Kasumi-1 (cell line): ENCODE measurements at places on chromosomes 2 and 18.

- no peak for DNase-seq
These were observed 611 bp downstream of the TCF7L1 start for GRCh38 chr2:85133751-85134254.

- DNase-seq: no peak
These were observed 189.4 kb upstream of the GLI2 start for GRCh38 chr2:120546048-120546864.

DNA sequence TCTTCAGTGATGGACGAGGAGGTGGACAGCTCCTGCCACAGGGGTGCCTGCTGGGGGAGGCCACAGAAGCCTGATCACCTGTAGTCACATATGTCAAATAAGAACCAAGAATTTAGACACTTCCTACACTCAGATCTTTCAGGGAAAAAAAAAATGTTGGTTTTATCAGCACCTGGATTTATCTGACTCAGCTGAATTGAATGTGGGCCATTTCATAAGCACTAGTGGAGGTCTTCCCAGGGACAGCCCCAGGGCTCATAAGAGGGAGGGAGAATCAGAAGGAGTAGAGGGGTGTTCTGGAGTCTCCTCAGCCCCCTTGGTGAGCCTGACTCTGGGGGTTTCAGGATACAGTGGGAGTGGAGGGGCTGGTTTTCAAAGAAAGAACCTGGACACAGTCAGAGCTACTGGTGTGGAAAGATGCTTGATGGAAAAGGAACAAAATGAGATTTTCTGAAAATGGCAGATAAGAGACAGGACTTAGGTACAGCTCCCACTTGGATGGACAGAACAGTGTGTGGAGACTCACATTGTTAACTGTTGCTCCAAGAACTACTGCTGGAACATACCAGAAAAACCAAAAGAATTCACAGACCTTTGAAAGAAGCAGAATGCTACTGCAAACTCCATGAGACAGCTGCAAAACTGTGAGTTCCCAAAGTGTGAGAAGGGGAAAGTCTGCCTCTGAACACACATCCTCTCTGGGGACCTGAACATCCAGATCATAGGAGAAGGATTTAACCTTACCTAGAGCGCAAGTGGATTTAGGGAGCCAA, 45.4 kb downstream of the LCT start:
- DNase-seq: no peak

DNA sequence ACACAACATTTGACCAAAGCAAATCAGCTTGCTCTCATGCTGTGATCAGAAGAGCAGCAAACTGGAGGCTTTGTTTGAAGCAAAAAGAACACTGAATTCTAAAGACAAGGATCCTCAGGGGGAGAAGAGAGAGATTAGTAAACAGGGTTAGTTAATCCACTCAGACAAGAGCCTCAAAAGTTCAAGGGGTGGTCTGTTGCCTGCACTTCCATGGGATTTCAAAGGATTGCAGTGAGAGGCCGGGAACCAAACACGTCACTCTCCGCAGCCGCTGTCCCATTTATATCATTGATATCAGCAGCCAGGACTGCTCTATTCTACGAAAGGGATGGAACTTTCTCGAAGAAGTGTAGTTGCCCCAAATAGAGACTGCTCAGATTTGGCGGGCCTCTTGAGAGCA, 97.8 kb upstream of the SP3 start:
- DNase-seq: no peak

DNA sequence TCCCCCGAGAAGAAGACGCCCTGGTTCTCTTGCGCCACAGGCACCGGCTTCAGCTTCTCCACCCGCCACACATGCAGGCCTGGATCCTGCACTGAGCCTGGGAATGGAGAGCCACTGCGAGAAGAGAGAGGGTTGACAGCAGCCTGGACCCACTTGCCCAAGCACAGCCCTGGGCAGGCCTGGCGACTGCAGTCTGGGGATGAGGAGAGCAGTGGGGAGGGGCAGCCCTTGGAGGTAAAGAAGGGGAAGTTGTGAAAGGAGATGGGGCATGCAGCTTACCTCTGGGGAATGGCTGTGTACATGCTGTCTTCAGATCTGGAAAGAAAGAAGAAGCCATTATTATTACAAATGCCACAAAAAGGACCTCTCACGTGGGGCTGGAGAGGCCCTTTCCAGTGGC, 8.3 kb downstream of the CAPG start:
- DNase-seq: peak; percentile 50

DNA sequence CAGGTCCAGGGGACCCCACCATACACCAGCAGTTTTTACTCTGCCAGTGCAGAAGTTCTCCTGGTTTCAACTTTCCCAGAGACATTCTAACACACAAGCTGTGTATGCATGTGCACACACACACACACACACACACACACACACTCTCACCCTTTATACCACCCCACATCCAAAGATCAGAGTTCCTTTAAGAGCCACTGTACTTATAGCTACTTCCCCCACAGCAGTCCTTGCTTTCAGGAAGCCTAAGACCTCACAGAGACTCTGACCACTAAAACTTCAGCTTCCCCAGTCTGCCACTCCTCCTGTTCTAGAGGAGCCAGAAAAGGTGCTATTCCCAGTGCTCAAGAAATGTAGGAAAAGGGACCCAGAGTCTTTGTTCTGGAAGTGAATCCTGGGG, 107.8 kb downstream of the ZNF521 start:
- DNase-seq: peak; percentile 13

DNA sequence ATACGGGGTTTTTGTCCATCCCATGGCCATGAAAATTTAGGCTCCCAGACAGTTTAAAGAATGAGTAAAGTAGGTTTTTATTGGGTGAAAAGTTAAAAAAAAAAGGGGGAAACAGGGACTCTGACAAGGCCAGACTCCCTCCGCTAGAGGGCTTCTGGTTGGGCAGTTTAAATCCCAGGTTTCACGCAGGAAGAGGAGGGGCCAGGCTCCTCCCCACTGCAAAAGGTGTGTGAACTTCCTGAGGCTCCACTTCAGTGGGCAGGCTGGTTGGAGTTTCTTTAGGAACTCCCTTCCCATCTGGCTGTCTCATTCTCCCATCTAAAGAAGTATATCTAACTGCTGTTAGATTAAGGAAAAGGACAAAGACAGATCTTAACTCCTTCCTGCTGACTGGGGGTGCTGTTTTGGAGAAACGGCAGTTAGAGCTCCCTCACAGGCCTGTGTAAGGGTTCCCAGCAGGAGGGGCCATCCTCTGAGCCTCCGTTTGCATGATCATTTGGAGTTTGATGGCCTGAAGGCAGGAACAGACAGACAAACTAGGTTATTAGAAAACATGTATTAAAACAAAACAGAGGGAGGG, 1160.7 kb downstream of the CNTNAP5 start:
- no peak for DNase-seq

DNA sequence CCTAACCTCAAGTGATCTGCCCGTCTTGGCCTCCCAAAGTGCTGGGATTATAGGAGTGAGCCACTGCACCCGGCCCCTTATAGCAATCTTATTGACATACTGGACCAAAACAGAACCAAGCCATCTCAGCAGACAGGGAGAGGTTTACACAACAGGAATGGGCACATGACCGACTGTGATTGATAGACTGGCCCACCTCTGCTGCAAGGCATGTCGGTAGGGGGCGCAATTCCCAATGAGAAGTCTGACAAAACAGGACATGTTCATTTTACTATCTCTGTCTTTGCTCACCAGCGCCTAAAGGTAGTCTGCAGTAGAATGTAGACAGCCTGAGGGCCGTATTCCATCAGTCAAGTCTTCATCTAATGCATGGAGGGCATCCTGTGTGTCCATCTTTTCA, 2.0 kb downstream of the LYPD6B start:
- peak; percentile 35 for DNase-seq

DNA sequence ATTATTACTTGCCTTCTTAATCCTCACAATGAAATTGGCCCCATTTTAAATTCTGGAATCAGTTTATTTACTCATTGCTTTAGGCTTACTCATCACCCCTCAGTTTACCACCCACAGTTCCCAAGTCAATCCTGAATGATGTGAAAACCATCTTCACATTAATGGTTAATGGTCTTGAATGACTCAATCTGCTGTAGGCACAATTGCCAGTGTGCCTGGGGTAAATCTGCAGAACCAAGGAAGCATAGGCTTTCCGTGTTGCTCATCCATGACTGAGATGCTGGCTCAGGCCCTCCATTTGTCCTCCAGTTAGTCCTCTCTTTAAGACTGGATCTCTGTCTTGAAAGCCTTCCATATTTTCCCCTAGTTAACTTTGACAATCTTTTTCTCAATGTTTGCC, 164.5 kb downstream of the PMAIP1 start:
- DNase-seq: no peak
